ENCODE measurements at places on chromosomes 13 and 19. TPM values are rescaled to one million over a fixed set of nuclear protein-coding genes. Genes with fewer than 3 reads are reported as not detected.
A peak's percentile ranks its signal among the peaks of the same experiment; 100 is the strongest.

Gene SIGLEC12
- total RNA-seq: not detected

Gene MCEMP1
- not detected for total RNA-seq

Gene CCDC8
- total RNA-seq: 8.9 TPM

Gene PSG5
- total RNA-seq: 430 TPM

Gene ZNF541
- total RNA-seq: not detected

Gene FFAR3
- total RNA-seq: not detected

Gene AXL
- total RNA-seq: 401 TPM

Gene OR7G2
- not detected for total RNA-seq

Gene SIGLEC5
- not detected for total RNA-seq

Gene MRPL57
- total RNA-seq: 20.5 TPM

- H3K36me3 ChIP-seq: no peaks in the 10 kb centered on the region
- peak; percentile 56 for DNase-seq
- H3K4me1 ChIP-seq: peaks cover 40% of the 10 kb centered on the region
- H3K27ac ChIP-seq: no peak overlapping the region
These were observed 2.7 kb downstream of the PRKACA start for GRCh38 chr19:14114854-14115253.

DNA sequence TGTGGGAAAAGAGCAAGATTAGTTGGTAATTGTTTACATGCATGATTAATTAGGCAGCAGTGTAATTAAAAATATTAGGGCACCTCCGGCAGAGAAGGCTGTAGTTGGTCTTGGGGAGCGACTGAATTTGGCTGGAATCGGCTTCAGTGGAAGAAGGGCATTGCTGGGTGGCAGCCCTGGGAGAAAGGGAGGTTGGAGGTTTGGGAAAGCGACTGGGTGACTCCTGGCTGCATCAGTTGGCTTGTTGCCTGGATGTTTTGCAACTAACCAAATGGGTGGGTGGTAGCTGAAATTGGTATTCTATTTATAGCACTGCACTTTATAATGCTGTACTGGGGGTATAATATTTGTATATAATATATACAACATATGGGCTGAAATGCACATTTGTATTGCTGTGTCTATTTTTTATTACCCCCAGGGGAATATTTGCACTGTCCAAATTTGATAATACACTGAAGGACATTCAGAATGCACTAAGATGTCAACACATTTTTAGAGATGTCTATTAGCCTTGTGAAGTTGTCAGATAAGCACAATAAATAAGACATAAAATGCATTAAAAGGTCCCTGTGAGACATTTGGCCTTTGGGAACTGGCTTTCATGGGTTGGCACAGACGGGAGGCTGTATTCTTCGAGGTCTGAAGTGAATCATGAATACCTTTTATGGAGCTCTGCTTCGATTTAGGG, 1.7 kb downstream of the B3GLCT start:
- no peaks in the 10 kb centered on the region for H3K36me3 ChIP-seq
- peak; percentile 88 for DNase-seq
- peaks cover 41% of the 10 kb centered on the region for H3K4me1 ChIP-seq

- DNase-seq: peak; percentile 32
- peaks cover 4% of the 10 kb centered on the region for H3K36me3 ChIP-seq
- no peaks in the 10 kb centered on the region for H3K4me1 ChIP-seq
- H3K4me3 ChIP-seq: no peak overlapping the region
These were observed 7.9 kb upstream of the ELL start for GRCh38 chr19:18529782-18530181.

GRCh38 chr19:46081928-46082727, 41.3 kb upstream of the IGFL4 start:
- no peaks in the 10 kb centered on the region for H3K36me3 ChIP-seq
- H3K4me3 ChIP-seq: no peak overlapping the region
- peaks cover 21% of the 10 kb centered on the region for H3K4me1 ChIP-seq
- DNase-seq: peak; percentile 79
- no peak overlapping the region for H3K27ac ChIP-seq
- H3K27me3 ChIP-seq: peaks cover 37% of the 10 kb centered on the region

DNA sequence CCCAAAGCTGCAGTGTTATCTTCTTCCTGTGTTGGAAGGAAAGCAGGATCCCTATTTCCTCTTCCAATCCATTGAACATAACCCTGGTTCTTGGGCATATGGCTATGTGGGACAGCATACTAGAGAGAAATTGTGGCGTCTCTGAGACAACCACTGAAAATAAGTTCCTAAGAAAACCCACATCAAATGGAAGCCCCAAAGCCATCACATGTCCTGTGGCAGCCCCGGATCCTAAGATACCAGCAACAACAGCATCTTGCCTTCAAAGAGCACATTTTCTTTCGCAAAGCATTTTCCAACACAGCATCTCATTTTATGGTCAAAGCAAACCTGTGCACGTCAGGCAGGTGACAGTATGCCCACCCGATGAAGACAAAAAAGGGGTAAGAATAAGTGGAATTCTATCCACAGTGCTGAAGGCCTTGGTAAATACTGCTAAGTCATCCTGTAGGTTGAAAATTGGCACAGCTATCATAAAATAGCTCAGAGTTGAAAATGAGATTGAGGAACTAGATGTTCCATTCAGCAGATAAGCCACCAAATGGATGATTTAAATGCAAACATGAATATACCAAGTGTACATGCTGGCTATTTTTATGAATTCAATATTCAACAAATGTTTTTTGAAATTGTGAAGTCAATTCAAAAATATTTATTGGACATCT, 232.2 kb downstream of the DLEU7 start:
- no peak overlapping the region for H3K4me3 ChIP-seq
- H3K4me1 ChIP-seq: peaks cover 4% of the 10 kb centered on the region
- no peaks in the 10 kb centered on the region for H3K27me3 ChIP-seq
- DNase-seq: no peak

GRCh38 chr13:54953786-54954185, 1925.2 kb downstream of the OLFM4 start:
- no peak overlapping the region for H3K27ac ChIP-seq
- H3K4me3 ChIP-seq: no peak overlapping the region
- H3K36me3 ChIP-seq: no peaks in the 10 kb centered on the region

DNA sequence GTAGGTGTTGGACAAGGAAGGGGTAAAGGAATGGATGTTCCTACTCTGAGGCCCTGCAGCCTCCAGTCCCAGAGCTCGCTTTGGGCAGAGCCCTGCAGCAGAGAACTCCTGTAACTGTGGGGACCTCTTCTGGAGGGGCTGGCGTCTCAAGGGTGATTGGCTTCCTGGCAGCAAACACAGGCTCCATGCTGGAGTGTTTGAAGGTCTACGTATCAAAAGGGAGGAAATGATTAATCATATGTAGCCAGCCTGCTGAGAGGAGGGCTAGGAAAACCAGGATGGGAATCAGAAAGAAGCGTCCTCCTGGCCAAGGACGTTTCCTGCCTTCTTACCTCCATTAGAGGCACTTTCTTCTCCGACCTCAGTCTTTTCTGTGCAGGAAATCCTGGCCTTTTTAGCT, 208.5 kb downstream of the TSHZ3 start:
- H3K4me3 ChIP-seq: 0 out of 2 replicates have a peak overlapping the region, but pooled peaks have one; percentile 4
- peak overlapping the region; percentile 92 for H3K27ac ChIP-seq
- H3K36me3 ChIP-seq: no peaks in the 10 kb centered on the region
- no peaks in the 10 kb centered on the region for H3K27me3 ChIP-seq

GRCh38 chr13:39509616-39510315, 93.2 kb downstream of the LHFPL6 start:
- no peaks in the 10 kb centered on the region for H3K4me1 ChIP-seq
- H3K36me3 ChIP-seq: no peaks in the 10 kb centered on the region
- no peak overlapping the region for H3K4me3 ChIP-seq
- H3K27ac ChIP-seq: no peak overlapping the region
- DNase-seq: no peak
- no peaks in the 10 kb centered on the region for H3K27me3 ChIP-seq

DNA sequence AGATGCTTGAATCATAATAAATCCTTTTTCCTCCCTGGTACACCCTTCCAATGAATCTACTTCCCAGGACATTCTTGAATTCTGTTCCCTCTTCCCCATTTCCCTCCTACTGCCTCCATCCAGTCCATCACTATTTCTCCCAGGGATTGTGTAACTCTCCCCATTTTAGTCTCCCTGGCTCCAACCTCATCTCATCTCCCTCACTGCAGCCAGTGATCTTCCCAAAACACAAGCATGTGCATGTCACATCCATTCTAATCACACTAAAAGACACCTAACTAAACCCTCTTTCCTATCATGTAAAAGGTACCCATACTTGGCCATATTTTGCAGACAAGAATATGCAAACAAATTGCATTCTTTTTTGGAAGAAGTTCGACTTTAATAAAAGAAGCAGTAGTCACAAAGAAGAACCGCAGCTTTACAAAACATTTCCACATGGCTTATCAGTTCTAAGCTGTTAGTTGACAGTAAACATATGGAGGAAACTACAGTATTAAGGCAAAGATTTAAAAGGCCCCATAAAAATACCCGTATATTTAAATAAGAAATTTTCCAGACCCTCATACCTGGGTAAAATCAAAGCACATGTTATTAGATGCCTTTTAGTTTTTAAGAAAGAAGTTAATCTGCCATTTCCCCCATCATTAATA, 111.0 kb downstream of the KCTD12 start:
- no peak overlapping the region for H3K27ac ChIP-seq
- DNase-seq: no peak
- H3K4me1 ChIP-seq: no peaks in the 10 kb centered on the region
- no peak overlapping the region for H3K4me3 ChIP-seq

DNA sequence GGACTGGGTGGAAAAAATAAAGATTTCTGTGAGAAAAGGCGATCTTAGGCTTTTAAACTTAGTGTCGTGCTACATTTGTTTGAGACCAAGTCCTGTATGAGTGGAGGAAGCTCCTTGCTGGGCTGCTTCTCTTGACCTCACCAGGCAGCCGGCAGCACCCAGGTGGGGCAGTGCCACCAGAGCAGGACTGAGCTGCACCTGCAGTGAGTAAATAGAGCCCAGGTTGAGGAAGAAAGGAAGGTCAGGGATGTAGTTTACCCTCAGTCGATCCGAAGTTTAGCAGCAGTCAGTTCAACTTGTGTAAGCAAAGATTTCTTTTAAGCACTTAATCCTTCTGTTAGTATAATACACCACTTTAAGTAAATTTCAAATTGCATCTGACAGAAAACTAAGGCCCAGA, 13.6 kb downstream of the HNRNPM start:
- no peak for DNase-seq
- no peak overlapping the region for H3K4me3 ChIP-seq
- H3K4me1 ChIP-seq: peaks cover 32% of the 10 kb centered on the region
- peaks cover 4% of the 10 kb centered on the region for H3K36me3 ChIP-seq

DNA sequence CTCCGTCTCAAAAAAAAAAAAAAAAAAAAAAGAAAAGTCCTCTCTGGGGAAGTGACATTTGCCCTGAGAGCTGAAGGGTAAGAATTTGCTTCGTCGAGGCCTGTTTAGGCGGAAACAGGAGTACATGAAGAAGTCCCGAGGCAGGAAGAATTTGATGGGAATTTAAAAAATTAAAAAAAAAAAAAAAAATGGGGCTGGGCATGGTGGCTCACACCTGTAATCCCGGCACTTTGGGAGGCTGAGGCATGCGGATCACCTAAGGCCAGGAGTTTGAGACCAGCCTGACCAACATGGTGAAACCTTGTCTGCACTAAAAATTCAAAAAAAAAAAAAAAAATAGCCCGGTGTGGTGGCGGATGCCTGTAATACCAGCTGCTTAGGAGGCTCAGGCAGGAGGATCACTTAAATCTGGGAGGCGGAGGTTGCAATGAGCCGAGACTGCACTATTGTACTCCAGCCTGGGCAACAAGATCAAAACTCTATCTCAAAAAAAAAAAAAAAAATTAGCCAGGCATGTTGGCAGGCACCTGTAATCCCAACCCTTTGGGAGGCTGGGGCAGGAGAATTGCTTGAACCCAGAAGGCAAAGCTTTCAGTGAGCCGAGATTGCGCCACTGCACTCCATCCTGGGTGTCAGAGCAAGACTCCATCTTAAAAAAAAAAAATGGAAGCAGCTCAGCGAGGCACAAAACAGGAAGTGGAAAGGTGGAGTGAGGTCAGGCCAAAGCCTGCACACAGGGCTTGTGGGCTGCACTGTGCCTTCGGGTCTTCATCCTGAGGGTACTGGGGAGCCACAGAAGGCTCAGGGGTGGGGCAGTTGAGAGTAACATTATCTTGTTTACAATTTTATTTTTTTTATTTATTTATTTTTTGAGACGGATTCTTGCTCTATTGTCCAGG, 4.9 kb downstream of the BAX start:
- H3K36me3 ChIP-seq: peaks cover 7% of the 10 kb centered on the region
- DNase-seq: no peak
- no peaks in the 10 kb centered on the region for H3K27me3 ChIP-seq
- H3K27ac ChIP-seq: no peak overlapping the region
- peaks cover 30% of the 10 kb centered on the region for H3K4me1 ChIP-seq

DNA sequence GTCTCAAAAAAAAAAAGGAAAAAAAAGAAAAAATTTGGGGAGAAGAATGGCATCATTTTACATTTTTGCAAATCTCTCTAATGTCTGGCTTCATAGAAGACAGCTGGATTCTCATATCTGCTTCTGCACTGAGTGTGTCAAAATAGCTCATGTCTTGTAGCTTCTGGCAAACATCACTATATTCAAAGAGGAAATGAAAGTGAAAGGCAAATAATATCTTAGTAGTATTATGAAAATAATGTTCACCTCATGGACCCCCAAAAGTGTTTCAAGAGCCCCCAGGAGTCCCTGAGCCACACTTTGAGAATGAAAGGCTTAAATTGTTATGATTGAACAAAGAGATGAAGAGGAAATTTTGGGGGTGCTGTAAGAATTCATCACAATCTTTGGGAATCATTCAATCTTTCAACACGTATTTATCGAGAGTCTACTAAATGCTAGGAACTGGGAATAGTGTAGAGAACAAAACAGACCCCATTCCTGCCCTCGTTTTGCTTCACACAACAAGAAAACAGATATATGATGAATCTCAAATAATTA, 1.2 kb upstream of the SLC6A16 start:
- no peaks in the 10 kb centered on the region for H3K27me3 ChIP-seq
- H3K36me3 ChIP-seq: no peaks in the 10 kb centered on the region
- H3K27ac ChIP-seq: no peak overlapping the region

- peak; percentile 82 for DNase-seq
- no peaks in the 10 kb centered on the region for H3K27me3 ChIP-seq
- H3K4me1 ChIP-seq: peaks cover 42% of the 10 kb centered on the region
- peaks cover 15% of the 10 kb centered on the region for H3K36me3 ChIP-seq
- peak overlapping the region; percentile 85 for H3K27ac ChIP-seq
- peak overlapping the region; percentile 63 for H3K4me3 ChIP-seq
These were observed 7.6 kb downstream of the DNAJB1 start for GRCh38 chr19:14510311-14511228.

DNA sequence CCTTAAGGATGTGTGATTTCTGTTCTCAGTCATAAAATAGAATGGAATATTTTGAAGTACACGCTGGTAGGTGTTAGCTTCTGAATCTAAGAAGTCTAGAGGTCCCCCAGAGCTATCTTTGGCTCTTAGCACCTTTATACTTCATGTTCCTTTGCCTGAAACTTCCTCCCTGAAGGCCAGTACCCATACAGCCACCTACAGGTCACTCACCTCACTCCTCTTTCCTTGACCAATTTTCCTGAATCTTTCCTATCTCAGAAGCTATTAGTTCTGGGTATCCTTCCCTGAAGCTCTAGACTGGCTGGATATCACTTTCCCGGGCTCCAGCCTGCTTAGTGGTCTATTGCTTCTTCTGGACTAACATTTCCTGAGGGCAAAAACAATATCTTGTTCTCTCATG, 93.4 kb upstream of the EDNRB start:
- no peaks in the 10 kb centered on the region for H3K36me3 ChIP-seq
- no peaks in the 10 kb centered on the region for H3K4me1 ChIP-seq
- DNase-seq: no peak
- H3K27me3 ChIP-seq: no peaks in the 10 kb centered on the region
- H3K27ac ChIP-seq: no peak overlapping the region

- H3K4me1 ChIP-seq: 0 out of 2 replicates have a peak, but pooled peaks cover 7% of the 10 kb centered on the region
- no peaks in the 10 kb centered on the region for H3K27me3 ChIP-seq
- no peak overlapping the region for H3K27ac ChIP-seq
- no peak for DNase-seq
- H3K36me3 ChIP-seq: no peaks in the 10 kb centered on the region
These were observed 59.6 kb downstream of the EFNB2 start for GRCh38 chr13:106475852-106476251.
